Effector memory CD4-positive, alpha-beta T cell (primary cell): ENCODE measurements at places on chromosomes 4 and X.

DNA sequence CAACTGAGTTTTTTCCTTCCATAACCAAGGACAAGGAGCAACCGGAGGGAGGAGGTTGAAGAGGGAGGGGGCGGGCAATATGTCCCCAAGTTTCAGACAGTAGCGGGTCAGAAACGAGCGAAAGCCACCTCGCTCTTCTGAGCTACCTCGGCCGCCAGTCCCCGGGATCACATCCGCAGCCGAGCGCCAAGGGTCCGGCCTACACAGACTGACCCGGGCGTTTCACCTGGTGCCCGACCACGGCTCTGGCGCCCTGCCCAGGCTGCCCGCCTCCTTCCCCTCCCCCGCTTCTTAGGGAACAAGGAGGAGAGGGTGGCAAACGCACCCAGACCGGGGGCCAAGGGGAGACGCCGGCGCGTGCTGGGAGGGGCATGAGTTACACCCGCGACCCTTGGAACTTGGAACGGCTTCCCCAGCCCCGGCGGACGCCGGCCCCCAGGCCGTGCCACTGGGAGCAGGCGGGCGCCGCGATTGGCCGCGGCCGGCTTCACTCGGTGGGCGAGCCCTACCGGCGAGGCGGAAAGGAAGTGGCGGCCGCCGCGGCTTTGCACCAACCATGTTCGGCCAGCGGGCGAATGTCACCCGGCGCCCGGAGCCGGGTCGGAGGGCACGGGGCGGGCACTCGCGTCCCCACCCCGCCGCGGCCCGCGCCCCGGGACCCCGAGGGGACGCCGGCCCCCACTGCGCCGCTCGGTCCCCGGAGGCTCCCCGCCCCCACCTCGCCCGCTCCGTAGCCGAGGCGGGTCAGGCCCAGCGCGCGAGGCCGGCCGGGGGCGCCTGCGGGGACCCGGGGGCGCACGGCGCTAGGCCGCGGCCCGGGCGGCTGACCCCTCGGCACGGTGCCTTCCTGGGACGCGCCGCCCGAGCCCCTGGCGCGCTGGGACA is 1.5 kb downstream of the IRF2 start:
- H3K27ac ChIP-seq, result peak overlapping the region; percentile 84
- no peaks in the 10 kb centered on the region for H3K27me3 ChIP-seq
- peaks cover 28% of the 10 kb centered on the region for H3K4me1 ChIP-seq

- H3K27ac ChIP-seq, result no peak overlapping the region
- H3K27me3 ChIP-seq, result no peaks in the 10 kb centered on the region
- H3K36me3 ChIP-seq, result no peaks in the 10 kb centered on the region
- H3K4me1 ChIP-seq, result no peaks in the 10 kb centered on the region
Measured at GRCh38 chr4:95963456-95963855, 123.6 kb downstream of the PDHA2 start.

DNA sequence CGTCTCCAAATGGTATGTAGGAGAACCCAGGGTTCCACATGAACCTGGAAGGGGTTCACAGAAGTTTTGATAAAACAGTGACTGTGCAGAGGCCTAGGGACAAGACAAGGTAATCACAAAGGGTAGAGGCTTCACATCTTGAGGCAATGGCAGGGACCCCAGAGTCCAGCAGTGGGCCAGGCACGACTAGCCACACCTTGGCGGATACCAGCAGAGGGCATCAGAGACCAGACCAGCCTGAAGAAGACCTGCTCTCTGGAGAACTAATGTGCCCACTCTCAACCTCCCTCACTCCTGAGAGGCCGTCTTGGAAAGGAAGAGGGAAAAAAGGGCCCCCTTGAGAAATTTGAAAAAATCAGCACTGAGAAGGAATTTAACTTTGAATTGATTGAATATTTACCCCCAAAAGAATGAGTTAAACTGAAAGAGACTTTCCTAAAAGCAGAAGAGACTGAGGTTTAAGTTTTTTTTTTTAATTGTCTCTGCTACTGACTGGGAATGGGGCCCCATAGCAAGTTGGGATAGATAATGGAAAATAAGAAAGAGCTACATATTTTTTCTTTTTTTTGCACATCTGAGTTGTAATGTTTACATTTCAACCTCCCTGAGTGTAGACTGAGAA is 243.8 kb upstream of the JADE1 start:
- no peaks in the 10 kb centered on the region for H3K36me3 ChIP-seq
- DNase-seq, result no peak
- no peaks in the 10 kb centered on the region for H3K4me1 ChIP-seq
- no peak overlapping the region for H3K27ac ChIP-seq
- no peak overlapping the region for H3K4me3 ChIP-seq

- no peak overlapping the region for H3K4me3 ChIP-seq
- no peaks in the 10 kb centered on the region for H3K36me3 ChIP-seq
- H3K27me3 ChIP-seq, result no peaks in the 10 kb centered on the region
- no peaks in the 10 kb centered on the region for H3K4me1 ChIP-seq
- no peak overlapping the region for H3K27ac ChIP-seq
Measured at GRCh38 chrX:20471483-20471882, 204.8 kb upstream of the RPS6KA3 start.

DNA sequence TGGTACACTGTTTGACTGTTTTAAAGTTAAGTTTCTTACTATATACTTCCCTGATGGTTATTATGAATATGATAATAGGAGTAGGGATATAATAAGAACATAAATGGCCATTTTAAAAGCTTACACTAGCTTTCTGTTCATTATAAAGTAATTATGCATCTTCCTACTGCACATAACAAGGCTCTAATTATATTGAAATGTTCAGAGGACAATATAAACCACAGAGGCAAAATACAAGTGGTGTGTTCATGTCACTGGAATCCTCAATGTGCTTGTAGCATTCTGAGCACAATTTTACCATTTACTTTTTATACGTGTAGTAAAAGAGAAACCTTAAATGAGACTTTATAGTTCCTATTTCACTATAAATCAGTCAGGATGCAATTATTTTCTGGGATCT is 268.3 kb downstream of the TMA16 start:
- H3K4me3 ChIP-seq, result no peak overlapping the region
- H3K27ac ChIP-seq, result no peak overlapping the region
- DNase-seq, result no peak

- no peak for DNase-seq
- H3K36me3 ChIP-seq, result no peaks in the 10 kb centered on the region
- H3K27me3 ChIP-seq, result no peaks in the 10 kb centered on the region
- H3K27ac ChIP-seq, result no peak overlapping the region
Measured at GRCh38 chrX:44621078-44621477, 78.4 kb upstream of the FUNDC1 start.

DNA sequence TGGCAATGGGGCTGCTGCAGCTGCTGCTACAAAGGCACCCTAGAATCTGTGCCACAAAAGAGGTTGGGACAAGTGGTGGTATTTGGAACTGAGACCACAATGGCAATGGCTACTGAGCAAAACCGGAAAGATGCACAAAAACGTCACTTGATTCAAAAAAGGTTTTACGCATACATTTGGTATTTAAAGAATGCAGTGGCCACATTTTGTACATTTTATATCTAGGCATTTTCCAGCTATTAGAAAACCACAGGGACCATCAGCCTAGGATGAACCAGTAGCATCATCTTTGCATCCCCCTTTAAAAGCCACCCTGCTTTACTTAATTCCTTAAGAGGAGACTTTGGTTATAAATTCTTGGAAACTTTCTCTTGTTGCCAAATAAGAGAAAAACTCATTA is 104.8 kb upstream of the CXCL13 start:
- no peak for DNase-seq
- no peak overlapping the region for H3K27ac ChIP-seq
- H3K27me3 ChIP-seq, result no peaks in the 10 kb centered on the region
- H3K4me3 ChIP-seq, result no peak overlapping the region
- H3K4me1 ChIP-seq, result no peaks in the 10 kb centered on the region

DNA sequence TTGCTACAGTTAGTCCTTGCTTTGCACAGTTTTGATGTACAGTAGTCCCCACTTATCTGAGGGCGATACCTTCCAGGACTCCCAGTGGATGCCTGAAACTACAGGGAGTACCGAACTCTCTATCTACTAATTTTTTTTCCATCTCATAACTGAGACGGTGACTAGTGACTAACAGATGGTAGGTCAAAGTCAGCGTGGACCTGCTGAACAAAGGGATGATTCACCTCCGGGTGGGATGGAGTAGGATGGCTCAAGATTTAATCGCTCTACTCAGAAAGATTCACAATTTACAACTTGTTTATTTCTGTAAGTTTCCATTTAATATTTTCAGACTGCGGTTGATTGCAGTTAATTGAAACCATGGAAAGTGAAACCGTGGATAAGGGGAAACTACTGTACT is 655.8 kb downstream of the ZNF674 start:
- DNase-seq, result no peak
- no peak overlapping the region for H3K4me3 ChIP-seq
- no peaks in the 10 kb centered on the region for H3K4me1 ChIP-seq

- no peaks in the 10 kb centered on the region for H3K4me1 ChIP-seq
- no peak for DNase-seq
- H3K27me3 ChIP-seq, result no peaks in the 10 kb centered on the region
- no peak overlapping the region for H3K4me3 ChIP-seq
- H3K27ac ChIP-seq, result no peak overlapping the region
Measured at GRCh38 chr4:88831031-88831430, 133.4 kb upstream of the NAP1L5 start.

- DNase-seq, result no peak
- no peak overlapping the region for H3K4me3 ChIP-seq
- no peaks in the 10 kb centered on the region for H3K27me3 ChIP-seq
- H3K27ac ChIP-seq, result no peak overlapping the region
- no peaks in the 10 kb centered on the region for H3K4me1 ChIP-seq
Measured at GRCh38 chr4:130099105-130099504, 1003.2 kb downstream of the C4orf33 start.

DNA sequence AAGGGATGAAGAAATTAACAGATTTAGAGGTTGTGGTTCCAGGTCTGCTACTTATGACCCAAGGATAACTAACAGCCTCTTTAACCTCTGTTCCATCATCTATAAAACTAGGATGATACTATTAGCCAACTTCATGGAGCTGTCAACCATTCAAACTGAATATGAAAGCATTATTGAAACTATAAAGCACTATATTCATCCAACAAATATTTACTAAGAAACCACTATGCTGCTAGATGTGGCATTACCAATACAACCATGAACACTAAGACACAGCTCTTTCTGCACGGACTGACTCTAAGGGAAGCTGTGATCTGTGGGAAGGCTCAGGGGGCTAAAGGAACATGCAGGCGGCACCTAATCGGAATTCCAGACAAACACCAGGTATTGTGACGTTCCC is 66.0 kb downstream of the APBB2 start:
- no peaks in the 10 kb centered on the region for H3K27me3 ChIP-seq
- H3K4me1 ChIP-seq, result no peaks in the 10 kb centered on the region
- no peak overlapping the region for H3K4me3 ChIP-seq
